CD4-positive, alpha-beta T cell treated with Interleukin-15 for 1 hour (primary cell): ENCODE measurements at places on chromosomes 7 and 10.

DNA sequence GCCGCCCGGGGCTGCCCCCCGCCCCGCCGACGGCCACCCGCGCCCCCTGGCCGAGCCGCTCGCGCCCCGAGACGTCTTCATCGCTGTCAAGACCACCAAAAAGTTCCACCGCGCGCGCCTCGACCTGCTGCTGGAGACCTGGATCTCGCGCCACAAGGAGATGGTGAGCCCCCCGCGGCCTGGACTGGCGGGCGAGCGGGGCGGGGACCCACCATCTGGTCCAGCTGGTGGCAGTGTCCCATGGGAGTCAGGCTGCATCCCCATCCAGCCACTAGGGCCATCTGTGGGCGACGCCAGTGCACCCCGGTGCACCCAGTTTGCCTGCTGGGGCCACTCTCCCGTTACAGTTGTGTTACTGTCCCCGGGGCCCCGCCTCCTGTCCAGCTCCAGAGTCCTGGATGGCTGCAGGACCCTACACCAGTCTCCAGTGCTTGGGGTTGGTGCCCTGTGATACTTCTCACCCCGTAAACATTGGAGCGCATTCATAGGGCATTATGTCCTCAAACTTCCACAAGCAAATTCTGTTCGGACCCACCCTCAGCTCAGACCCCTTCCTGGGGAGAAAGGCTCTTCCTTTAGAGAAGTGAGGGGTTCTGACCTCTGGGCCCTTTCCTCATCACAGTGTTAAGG lies 672 bp downstream of the LFNG start:
- DNase-seq = peak; percentile 38

DNA sequence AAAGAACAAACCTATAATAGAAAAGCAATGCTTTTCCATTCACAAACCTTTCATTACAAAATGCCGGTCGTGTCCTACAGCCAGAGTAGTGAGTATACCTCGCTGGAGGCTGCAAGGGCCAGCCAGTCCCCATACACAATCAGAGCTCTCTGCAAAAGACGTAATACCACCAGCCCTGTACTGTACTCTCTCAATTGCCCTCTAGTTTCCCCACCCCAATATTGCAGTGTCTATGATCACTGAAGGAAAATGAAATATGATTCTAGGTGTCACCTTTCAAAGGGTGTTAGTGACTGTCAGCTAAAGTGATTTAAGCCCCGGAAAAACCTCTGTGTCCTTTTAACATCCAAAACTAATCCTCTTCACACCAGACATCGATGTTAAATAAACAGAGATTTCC lies 24.8 kb downstream of the PLXNA4 start:
- no peak for DNase-seq

DNA sequence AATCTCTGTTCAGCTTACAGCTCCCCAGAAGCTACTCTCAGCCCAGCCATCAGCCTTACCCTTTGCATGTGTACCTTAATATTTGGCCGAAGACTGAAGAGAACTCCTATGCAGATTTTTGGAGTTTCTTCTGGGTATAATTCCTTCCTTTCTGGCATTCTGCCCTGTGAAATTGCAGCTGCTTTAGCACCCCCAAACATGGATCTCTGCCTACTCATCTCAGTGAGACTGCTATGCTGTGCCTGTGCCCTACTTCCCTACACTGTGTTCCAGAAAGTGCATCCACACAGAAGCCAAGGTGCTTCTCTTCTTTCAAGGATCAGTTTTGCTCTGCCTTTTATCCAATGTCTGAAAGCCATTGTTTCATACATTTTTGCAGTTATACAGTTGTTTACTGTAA lies 81.6 kb downstream of the NPY start:
- DNase-seq = no peak

DNA sequence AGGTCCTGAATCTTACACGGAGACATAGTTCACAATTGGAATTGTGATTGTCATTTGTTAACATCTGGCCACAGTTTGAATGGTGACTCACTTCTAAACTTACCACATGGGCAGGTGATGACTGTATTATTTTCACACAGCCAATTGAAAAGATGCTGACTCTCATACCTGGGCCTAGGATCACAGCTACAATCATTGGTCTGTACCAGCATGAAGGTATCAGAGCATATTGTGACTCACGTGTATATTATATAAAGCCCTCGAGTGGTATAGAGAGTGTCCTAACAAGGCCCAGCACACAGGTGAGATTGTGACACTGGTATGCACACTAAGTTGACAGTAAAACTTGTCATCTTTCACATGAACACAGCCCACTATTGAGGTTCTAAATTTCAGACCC lies 9.4 kb upstream of the ZNF107 start:
- DNase-seq = no peak

GRCh38 chr7:22610951-22611757 lies 111.2 kb upstream of the STEAP1B start:
- DNase-seq = no peak

DNA sequence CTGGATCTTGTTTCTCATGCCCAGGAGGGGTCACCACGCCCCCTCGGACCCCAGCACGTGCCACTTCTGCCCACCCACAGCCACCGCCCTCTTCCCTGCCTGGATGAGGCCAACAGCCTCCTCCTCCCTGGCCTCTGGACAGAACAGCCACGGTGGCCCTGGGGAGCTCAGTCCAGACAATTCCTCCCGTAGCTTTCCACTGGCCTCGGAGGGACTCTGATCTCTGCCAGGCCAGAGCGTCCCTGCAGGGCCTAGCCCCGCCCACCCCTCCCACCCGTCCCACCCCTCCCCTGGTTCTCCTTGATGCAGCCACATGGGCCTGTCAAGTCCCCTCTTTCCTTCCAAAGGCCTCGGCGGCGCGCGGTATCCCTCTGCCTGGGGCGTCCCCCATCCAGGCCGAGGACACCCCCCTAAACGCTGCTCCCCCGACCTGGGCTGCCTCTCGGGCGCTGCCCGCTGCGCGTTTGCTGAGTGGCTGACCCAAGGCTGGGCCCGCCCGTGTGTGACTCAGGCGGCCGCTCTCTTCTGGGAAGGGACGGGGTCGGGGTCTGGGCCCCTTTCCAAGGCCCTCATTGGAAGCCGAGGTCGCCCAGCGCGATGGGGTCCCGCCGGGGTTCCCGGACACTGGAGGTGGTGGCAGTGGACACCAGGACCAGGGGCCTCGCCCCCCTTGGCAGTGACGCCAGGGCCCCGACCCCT lies 557 bp downstream of the TMEM120A start:
- DNase-seq = no peak

- DNase-seq = no peak
These were observed 318.6 kb downstream of the PTEN start for GRCh38 chr10:88181902-88182600.

- DNase-seq = no peak
These were observed 73.3 kb downstream of the ARID5B start for GRCh38 chr10:61974601-61975390.
